ENCODE measurements at places on chromosomes 16 and 17.

- DNase-seq: no peak
These were observed 12.3 kb downstream of the CHMP6 start for GRCh38 chr17:81003711-81004475.

DNA sequence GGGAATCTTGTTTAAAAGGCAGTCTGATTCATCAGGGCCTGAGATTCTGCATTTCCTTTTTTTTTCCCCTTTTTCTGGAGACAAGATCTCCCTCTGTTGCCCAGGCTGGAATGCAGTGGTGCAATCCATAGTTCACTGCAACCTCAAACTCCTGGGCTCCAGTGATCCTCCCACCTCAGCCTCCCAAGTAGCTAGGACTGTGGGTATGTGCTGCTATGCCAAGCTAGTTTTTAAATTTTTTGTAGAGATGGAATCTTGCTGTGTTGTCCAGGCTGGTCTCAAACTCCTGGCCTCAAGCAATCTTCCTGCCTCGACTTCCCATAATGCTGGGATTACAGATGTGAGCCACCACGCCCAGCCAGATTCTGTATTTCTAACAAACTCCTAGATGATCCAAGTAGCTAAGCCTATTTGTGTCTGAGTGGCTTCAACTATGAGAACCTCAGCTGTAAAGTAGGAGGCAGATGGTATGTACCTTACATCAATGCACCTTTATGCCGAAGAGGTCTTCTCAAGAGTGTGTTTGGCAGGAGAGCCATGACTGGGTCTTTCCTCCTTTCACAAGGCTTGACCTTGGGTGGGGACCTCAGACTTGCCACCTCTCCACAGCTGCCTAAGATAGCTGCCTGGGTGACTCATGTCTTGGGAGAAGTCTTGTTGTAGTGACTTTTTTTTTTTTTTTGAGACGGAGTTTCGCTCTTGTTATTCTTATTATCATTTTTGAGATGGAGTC, 10.9 kb downstream of the LDAF1 start:
- DNase-seq: no peak

GRCh38 chr17:46950342-46950996, 27.5 kb downstream of the GOSR2 start:
- DNase-seq: no peak

GRCh38 chr17:81394377-81394920, 808 bp upstream of the BAHCC1 start:
- DNase-seq: peak; percentile 51

GRCh38 chr16:54398986-54399385, 112.4 kb upstream of the IRX3 start:
- no peak for DNase-seq

DNA sequence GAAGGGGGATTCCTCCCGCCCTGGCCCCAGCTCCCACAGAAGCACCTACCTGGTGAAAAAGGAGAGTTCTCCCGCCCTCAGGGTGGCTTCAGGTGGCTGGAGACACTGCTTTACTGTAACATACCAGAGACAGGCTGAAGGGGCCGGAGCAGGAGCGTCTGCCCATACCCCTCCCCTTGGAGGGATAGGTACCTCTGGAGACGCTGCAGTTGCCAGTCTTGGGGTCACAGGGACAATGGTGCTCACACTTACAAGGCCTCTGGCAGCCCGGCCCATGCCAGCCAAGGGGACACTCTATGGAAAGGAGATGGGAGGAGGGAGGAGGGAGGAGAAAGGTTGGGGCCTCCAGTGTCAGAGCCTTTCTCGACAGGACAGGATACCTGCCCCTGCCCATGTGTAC, 6.6 kb downstream of the NAGPA start:
- DNase-seq: no peak

DNA sequence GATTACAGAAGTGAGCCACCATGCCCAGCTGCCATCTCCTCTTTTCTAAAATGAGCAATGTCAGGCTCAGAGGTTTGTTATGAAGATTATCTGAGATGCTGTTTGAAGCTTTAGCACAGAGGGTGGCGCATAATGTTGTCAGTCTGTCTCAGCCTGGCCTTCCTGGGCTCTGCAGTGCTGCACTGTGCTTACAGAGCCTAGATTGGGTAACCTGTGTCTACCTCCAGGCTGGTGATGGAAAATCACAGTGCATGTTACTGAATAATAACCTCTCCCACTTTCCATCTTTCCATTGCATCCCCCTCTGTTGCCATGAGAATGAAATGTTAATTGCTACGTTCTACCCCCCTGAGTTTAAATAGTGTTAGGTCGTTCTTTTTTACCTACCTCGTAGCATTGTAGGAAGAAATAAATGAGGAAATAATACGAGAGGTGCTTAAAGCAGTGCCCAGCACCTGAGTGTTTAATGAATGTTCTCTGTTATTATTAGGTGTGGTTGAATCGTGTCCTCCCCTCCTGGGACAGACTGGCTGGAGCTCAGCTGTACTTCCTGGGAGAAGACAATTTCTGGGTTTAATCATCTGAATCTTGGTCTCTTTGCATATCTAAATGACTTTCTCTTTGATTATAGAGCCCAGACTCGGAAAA, 6.2 kb downstream of the LDAF1 start:
- DNase-seq: no peak

All from OCI-LY7 (cell line).